WTC11 (cell line): ENCODE measurements at places on chromosomes 7 and 10. TPM values are rescaled to one million over a fixed set of nuclear protein-coding genes. Genes with fewer than 3 reads are reported as not detected.
A peak's percentile ranks its signal among the peaks of the same experiment; 100 is the strongest.

AKR1C2 gene
- total RNA-seq, result 1.1 to 1.3 TPM (median 1.2 TPM) in 3 replicates

BLVRA gene
- 31.9 to 35.5 TPM (median 33.7 TPM) in 3 replicates for total RNA-seq

DNA sequence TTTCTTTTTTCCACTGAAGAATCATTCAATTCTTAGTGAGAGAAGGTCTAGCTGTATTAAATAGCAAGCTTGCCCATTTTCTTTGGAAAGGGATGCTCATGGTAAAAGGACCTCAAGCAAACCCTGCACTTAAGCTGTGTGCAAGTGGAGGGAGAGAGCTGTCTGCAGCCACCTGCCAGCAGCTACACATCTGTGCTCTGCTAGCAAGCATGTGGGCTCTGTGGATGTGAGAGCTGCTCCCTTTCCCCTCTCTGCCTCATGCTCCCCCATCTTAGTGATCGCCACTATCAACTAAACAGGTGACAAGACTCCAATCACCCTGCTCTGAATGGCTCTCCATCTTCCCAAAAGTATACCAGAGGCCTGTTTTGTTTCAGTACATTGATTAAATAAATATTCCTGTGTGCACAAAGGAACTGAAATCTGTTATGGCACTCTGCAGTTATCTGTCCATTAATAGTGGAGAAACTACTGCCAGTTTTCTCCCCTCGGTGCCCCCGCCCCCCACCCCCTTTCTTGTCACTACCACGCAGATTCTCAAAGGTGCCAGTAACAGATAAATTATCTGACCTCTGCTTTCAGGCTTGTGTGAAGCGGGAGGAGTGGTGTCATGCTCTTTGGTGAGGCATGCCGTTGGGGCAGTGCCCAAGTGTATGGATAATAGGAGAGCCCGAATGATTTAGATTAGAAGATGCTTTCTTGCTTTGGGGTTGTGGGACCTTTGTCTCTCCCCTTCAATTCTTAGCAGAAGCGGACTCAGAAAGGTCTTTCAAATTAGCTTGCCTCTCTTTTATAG lies 26.4 kb downstream of the AUTS2 start:
- no peak for DNase-seq

OR2A5 gene
- total RNA-seq, result not detected in 3 replicates

- peak; percentile 74 for DNase-seq
Observed at GRCh38 chr10:82811621-82812020, 936.6 kb downstream of the NRG3 start.

DNA sequence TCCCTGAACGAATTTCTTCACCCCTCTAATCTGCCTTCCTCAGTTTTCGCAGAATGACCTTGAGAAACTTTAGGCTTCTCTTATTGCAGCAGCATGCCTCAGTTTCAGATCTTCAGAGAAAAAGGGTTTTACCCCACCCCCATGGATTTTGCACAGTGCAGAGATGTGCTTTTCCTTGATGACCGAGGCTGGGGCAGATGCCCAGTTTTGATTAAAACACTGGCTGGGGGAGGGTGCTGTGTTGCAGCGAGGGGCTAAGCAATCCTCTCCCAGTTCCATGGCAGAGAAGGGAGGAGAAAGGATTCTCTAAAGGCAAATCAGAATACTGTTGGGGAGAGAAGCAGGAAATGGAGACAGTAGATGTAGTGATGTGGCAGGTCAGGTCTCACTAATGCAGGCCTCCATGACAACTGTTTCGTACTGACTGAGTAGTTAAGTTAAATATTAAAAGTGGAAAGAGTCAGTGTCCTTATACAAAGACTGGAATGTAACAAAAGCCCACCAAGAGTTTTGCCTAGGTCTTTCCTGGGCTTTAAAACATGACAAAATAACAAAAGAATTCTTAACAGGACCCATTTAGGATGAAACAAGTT lies 50.8 kb upstream of the PDZD8 start:
- DNase-seq, result no peak

TMEM225B gene
- total RNA-seq, result 0.78 to 0.81 TPM (median 0.78 TPM) in 3 replicates

DNA sequence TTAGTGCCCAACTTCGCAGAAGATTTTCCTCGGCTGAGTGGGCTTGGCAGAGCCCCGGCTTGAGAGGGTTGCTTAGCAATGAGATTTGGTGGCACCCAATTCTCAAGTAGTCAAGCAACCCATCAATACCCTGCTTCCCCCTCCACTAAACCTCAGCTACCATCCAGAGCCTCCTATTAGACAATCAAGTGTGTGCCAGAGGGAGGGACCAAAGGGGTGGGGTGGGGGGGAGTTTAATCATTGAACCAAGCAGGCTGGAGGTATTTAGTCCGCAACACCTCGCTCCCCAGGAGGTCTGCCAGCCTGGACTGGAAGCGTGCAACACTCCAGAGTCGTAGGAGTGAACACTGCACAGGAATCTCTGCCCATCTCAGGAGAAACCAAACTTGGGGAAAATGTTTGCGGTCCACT lies at the start of gene HKDC1:
TSS of gene HKDC1 (plus strand) at position 292 of the 411 bp plus-strand sequence. CDS start at position 396, 104 bp downstream.
- DNase-seq, result no peak

HOXA5 gene
- total RNA-seq, result 0.14 TPM in 1 of 3 replicates, not detected in the others

DNA sequence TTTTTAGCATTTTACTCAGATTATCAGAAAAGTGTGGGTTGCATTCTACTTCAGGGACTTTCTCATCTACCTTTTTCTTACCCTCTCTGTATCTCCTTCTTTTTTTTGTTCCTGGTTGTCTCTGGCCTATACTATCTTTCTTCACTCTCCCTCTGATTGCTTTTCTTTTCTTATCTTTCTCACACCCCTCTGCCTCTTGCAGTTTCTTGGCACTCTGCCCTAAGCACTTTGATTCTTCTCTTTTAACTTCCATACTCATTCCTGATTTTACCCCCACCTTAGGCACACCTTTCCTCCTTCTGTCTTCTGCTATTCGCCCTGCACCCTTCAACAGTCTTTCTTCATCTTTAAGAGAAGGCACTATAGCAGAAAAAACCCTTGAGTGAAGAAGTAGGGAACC lies 92.8 kb upstream of the HPS1 start:
- DNase-seq, result no peak

GRCh38 chr10:99329554-99330346 lies 594 bp downstream of the CNNM1 start:
- DNase-seq, result peak; percentile 42

PDE6C gene
- not detected in 3 replicates for total RNA-seq

GRCh38 chr7:155965010-155965409 lies 152.7 kb upstream of the SHH start:
- no peak for DNase-seq

DNA sequence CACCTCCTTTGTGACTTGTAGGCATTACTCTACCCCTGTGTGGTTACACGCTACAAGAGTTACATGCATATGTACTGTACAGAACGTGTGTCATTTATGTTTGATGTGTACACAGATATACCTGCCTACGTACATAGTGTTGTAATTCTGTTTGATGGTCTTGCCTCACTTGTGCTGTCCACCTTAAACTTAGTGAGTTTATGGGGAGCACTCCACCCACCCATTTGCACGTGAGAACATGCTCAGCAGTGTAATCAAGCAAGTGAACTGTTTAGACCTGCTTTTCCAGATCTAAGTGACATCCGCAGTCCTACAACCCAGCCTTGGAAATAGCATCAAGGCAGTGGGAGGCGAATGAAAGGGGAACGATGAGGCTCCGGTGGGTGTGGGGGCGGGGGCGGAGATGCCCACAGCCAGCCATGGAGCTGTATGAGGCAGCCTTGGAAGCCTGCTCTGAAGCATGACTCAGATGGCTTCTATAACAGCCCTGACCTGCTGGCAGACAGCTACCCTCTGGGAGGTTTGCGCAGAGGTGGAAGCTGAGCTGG lies 52.1 kb downstream of the SUFU start:
- DNase-seq, result no peak

DNA sequence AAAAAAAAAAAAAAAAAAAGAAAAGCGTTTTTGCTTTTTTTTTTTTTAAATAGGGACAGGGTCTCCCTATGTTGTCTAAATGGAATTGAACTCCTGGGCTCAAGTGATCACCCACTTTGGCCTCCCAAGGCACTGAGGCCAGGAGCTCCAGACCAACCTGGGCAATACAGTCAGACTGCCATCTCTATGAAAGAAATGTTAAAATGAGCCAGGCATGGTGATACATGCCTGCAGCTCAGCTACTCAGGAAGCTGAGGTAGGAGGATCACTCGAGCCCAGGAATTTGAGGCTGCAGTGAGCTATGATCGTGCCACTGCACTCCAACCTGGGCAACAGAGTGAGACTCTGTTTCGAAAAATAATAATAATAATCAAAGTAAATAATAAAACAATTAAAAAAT lies 16.5 kb upstream of the LMTK2 start:
- no peak for DNase-seq

- DNase-seq, result no peak
Observed at GRCh38 chr7:35570937-35571336, 124.0 kb downstream of the HERPUD2 start.

DNA sequence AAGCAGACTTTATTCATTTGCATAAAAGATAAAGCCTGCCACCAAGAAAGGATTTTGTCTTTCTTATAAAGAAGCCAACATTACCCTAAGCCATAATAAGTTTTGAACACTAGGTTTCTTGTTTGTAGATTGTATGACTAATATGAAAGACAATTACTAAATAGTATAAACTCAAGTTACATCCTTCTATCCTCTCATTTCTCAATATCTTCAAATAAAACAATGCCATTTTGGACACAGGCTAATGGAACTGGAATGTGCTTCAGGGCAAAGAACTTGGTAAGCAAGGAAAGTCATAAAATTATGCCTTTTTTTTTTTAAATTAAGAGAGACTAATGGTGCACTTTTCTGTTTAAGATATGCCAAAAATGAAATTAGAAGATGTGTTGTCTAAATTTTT lies 137.7 kb downstream of the DKK1 start:
- no peak for DNase-seq

- DNase-seq, result no peak
Observed at GRCh38 chr7:70790215-70791073, 341.5 kb upstream of the GALNT17 start.

GRCh38 chr10:4802711-4803487 lies 23.1 kb upstream of the AKR1E2 start:
- DNase-seq, result no peak

ZNRF2 gene
- total RNA-seq, result 16.8 to 18.2 TPM (median 17.8 TPM) in 3 replicates

DNA sequence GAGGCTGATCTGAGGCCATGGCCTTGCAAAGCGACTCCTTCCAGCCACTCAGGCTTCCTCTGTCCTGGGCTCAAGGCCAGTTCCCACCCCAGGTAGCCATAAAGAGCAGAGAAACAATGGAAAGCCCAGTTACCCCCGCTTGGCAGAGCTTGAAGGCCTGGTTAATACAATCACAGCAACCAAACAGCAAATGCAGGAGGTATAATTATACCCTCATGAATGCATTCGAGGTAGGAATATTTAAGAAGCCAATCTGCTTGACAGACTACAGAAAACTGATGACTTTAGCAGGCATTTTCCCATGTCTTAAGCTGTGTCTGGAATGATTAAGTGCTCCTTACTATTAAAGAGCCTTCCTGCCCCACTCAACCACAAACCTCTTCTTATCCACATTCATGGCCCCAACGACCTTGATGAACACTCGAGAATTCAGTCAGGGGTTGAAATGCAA lies 114.1 kb upstream of the MACROH2A2 start:
- no peak for DNase-seq

MALRD1 gene
- 0.50 to 0.64 TPM (median 0.60 TPM) in 3 replicates for total RNA-seq

DNA sequence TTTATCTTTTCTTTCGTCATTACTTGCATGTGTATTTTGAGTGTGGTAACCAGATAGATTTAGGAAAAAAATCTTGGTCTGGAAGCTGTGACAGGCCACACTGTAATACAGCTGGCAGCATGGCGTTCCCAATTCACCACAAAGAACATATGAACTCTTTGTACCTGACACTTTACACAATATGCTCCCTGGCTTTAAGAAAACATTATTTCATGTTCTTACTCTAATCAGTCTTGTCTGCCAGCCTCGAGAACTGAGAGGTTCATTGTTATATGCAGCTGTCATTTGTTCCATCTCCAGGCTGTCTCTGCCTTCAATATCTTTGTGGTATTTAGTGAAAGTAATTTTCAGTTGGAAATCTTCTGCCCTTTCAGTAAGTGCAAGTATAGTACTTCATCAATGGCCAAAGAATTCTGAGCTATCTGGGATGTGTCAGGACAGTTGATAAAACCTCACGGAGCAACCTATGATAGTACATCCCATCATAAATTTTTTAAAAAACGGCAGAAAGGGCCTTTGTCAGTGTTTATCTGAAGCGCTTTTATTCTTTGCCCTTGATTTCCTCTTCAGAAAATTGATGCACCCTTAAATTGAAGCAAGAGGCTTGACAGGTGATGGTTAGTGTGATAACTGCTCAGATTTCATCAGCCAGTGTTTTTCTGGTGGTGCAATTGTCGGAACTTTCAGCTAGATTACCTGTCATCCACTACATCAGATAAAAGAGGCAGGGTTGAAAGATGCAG lies 146.3 kb upstream of the SP8 start:
- no peak for DNase-seq

GRCh38 chr7:112056409-112056808 lies 149.8 kb downstream of the DOCK4 start:
- DNase-seq, result no peak

AMPH gene
- total RNA-seq, result 8.9 to 10.0 TPM (median 9.0 TPM) in 3 replicates

HMX3 gene
- 0.23 TPM in 1 of 3 replicates, not detected in the others for total RNA-seq
